ENCODE measurements at places on chromosomes 7 and 10.
A peak's percentile ranks its signal among the peaks of the same experiment; 100 is the strongest.

DNA sequence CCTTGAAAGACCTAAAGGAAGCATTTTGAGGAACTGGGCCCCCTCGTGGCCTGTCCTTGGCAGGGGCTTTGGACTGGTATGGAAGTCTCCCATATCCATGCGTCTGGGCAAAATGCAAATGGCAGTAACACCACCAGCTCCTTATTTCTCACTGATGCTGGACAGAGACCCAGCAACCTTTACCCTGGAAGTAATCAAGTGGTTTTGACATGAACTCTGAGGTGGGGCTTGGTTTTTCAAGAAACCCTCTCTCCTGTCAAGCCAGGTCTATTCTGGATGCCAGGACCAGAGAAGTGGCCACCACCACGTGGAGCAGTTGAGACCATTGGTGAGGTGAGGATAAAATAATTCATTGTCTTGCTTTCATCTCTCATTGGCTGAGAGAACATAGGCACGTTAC, 84.4 kb downstream of the OTUD1 start:
- no peak for ATAC-seq

- no peak for ATAC-seq
These were observed 3.8 kb downstream of the KAZALD1 start for GRCh38 chr10:101065481-101066145.

DNA sequence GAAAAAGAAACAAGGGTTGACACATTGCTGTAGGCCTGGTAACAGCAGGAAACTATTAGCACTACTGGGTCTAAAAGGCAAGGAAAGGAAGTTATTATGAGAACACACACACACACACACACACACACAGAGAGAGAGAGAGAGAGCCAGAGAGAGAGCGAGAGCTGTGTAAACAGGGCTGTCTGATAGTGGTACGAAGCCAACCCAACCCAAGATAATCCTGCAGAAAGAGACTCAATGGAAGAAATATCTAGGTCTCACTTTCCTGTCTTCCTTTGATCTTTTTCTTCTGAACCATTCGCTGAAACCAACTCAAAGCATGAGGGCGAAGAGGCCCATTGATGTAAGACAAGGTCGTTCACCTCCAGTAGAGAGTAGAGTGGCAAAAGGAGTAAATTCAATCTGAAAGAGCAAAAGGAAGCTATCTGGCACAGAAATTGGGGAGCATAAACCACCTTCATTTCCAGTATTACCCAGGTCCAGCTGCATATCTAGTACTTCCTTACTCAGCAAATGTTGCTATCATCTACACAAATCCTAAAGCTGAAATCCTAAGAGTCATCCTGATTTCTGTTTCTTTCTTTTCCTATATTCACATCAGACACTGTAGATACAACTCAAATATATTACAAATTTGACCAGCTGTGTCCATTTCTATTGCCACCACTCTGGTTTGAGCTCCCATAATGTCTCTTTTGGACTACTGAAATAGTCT, 110.2 kb downstream of the TMEM26 start:
- no peak for ATAC-seq

- ATAC-seq: peak; percentile 92
These were observed 206.5 kb upstream of the PRKCQ start for GRCh38 chr10:6786579-6787031.

GRCh38 chr7:32586291-32587221, 91.3 kb downstream of the AVL9 start:
- ATAC-seq: peak; percentile 54

DNA sequence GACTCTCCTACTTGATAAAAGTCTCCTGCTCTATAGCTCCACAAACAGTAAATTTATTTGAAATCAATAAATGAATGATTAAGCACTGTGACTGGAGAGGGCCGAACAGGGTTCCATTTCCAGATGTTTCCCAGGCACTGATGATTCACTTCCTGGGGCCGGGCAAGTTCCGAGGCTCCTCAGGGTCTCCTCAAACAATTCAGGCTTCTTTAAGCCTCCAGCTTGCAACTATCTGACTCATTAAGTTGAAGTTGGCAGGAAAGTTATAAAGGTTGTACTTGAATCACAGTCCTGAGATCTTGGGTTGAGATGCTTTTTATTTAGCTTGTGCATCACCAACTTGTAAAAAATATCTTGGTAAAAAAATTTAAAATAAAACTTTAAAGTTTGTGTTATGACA, 612.9 kb downstream of the DNAJB6 start:
- ATAC-seq: no peak

GRCh38 chr10:8288600-8288999, 234.1 kb downstream of the GATA3 start:
- ATAC-seq: no peak

GRCh38 chr7:47414342-47415317, 167.3 kb downstream of the TNS3 start:
- no peak for ATAC-seq

- no peak for ATAC-seq
These were observed 63.4 kb downstream of the HPSE2 start for GRCh38 chr10:99172128-99172738.

GRCh38 chr10:131882590-131883451, 18.0 kb upstream of the PPP2R2D start:
- ATAC-seq: no peak

- ATAC-seq: no peak
These were observed 4.2 kb downstream of the PCDH15 start for GRCh38 chr10:54796881-54797280.

DNA sequence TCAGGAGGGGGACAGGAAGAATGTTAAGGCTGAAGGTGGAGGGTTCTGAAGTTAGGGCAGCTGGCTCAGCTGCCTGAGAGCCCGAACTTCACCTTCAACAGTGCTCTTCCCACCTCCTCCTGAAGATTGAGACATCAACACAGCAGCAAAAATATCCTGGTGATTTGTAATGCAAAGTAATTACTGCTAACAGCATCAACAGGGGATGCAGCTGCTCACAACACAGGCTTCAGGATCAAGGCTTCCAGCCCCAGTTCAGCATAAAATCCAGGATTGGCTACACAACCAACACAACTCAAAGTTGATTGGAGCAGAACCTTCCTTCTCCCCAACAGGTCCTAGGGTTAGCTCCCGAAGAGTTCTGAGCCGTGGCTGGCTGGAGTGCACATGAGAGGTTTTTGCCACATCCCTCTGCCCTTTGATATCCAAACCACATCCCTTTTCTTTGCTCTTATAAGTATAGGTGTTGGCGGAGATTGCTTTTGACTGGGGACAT, 242.4 kb downstream of the KIAA1217 start:
- ATAC-seq: no peak

DNA sequence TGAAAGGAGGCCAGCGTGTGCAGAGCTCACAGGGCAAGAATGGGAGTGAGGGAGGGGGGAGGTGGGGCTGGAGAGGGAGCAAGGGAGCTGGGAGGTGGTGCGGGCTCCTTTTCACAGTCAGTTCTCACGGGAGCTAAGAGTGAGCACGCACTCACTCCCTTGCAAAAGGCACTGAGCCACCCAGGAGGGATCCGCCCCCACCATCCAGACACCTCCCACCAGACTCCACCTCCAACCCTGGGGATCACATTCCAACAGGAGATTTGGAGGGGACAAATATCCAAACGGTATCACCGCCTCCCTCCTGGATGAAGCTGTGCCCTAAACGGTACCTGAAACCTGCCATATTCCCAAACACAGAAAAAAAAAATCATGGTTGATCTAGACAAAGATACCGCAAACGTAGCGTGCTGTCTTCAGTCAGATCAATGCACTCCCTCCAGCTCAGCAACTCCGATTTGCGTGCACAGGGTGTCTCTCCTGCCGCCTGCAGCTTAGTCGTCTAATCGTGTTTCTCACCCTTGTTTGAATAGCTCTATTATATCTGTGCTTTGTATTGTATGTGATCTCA, 20.3 kb upstream of the PRKAG2 start:
- no peak for ATAC-seq

GRCh38 chr7:33183504-33183903, 54.1 kb downstream of the BBS9 start:
- ATAC-seq: no peak

DNA sequence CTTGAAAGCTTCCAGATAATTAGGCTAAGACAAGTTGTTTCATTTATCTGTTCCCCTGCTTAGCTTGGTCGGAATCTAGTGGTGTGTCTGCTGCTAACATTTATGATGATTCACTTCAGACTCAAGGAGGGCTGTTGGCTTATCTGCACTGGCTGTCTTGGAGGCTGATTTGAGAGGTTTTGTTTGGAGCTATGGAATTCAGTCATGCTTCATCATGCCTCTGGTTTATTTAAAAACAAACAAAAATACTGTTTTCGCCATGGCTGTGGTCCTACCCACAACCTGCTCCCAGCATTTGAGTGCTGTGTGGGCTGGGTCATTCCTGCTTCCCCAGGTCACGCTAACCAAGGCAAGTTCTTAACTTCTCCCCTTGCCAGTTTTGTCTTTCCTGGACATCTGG, 11.7 kb upstream of the ARPC1B start:
- ATAC-seq: peak; percentile 75

DNA sequence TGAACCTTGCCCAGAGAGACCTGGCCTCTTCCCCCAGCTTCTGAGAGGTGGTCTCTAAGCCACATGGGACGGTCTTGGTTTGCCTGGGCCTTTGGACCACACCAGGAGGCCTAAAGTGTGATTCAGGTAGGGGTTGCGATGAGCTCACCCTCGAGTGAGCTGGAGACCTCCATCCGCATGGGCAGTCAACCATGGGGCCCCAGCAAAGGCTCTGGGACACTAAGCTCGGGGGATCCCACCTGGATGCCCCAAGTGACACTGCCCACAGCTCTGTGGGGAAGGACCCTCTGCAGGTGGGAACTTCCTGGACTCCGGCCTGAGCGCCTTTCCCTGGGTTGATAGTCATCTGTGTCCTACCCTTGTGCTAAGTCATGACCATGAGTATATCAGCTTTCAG, 57.1 kb upstream of the FAM20C start:
- ATAC-seq: no peak

DNA sequence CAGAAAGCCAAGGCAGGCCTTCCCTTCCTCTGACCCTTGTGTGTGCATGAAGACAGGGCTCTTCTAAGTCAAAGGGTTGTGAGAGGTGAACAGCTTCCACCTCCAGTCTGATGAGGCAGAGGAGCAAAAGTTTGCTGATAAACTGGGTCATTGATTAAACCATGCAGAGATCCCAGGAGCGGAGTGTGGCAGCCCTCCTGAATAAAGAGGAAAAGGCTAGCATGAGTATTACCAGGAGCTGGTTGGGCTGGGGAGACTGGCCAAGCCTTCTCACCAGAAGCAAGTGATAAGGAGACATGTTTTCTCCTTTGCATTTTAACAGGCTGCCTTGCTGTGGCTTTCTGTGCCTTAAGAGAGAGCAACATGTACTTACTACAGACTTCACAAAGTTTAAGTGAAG, 10.2 kb downstream of the LMOD2 start:
- ATAC-seq: peak; percentile 11

- peak; percentile 24 for ATAC-seq
These were observed 877 bp upstream of the NOD1 start for GRCh38 chr7:30479202-30480120.

- ATAC-seq: no peak
These were observed 46.5 kb upstream of the FAM20C start for GRCh38 chr7:145863-146262.

- peak; percentile 33 for ATAC-seq
These were observed 674.8 kb downstream of the KCNMA1 start for GRCh38 chr10:76962851-76963250.

GRCh38 chr7:134313543-134313942, 3.2 kb downstream of the SLC35B4 start:
- ATAC-seq: no peak

DNA sequence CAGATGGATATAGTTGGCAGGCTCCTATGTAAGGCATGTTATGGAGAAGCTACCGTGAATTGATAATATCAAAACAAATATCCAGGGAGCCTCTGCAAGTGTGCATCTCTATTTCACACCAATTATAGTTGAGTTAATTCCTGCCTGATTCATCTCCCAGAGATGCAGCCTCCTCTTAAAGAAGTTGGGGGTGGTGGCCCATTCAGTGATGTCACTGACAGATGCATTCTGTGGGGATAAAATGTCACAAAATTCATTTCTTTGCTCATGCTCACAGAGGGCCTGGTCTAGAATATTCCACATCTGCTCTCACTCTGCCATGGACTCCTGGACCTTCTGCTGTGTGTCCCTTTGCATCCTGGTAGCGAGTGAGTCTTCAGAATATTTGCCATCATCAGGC, 189.1 kb upstream of the PRSS1 start:
- ATAC-seq: no peak

- ATAC-seq: no peak
These were observed 432.9 kb downstream of the SORCS3 start for GRCh38 chr10:105073999-105074398.

- ATAC-seq: peak; percentile 65
These were observed 817 bp downstream of the SRI start for GRCh38 chr7:88218836-88219605.

DNA sequence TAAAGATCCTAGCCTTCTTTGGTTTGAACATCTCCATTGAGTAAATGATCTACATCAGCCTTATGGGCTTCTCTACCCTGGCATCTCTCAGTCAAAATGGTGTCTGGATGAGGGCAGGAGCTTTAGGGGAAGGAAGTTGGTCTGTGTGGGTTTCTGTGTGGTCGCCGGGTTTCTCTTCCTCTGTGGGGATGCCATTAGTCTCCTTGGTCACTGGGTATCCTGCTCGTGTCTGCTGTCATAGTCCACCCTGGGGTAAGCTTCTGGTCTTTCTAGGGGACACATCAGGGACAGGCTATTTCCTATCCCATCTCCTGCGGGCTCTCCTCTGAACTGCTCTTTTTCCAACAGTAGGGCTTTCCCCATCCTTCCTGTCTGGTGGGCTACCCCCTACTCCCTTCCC, 150.3 kb upstream of the NPY start:
- ATAC-seq: no peak

DNA sequence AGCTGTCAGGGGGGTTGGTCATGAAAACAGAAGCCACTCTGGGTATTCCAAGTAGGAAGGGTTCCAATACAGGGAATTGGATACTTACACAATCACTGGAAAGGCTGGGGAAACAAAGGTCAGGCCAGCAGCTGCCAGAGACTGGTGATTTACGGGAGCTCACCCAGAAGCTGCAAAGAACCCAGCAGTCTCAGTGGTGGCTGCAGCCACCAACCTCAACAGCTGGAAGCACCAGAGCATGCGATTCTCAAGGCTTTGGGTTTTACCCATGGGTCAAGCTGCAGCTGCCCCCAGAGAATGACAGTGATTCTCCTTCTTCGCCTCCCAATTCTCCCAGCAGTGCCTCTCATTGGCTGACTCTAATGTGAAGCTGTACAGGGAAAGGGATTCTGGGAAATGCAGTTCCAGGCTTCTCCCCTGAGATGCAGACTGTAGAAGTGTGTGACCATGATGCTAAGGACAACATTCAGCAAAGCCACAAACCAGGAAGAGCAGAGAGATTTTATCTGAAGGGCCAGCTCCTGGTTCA, 107.2 kb upstream of the TCF7L2 start:
- ATAC-seq: peak; percentile 74

All from SK-N-SH treated with all-trans-retinoic acid at 6 μM for 48 hours (cell line).